ENCODE measurements at places on chromosomes 13 and 19. TPM values are rescaled to one million over a fixed set of nuclear protein-coding genes. Genes with fewer than 3 reads are reported as not detected.

PLK5 gene
- total RNA-seq: not detected

KIR3DL1 gene
- total RNA-seq: not detected

SIAH3 gene
- not detected for total RNA-seq

DHDH gene
- total RNA-seq: not detected

RXFP2 gene
- total RNA-seq: not detected

HIPK4 gene
- not detected for total RNA-seq

WDFY2 gene
- 4.7 TPM for total RNA-seq

KIR2DL4 gene
- total RNA-seq: not detected

CYP2S1 gene
- not detected for total RNA-seq

FGF22 gene
- total RNA-seq: not detected

SBK3 gene
- total RNA-seq: 0.25 TPM

POU2F2 gene
- 0.08 TPM for total RNA-seq

VSTM1 gene
- not detected for total RNA-seq

ZNF665 gene
- total RNA-seq: 2.4 TPM

ZBTB7A gene
- total RNA-seq: 23.5 TPM

MRI1 gene
- total RNA-seq: 24.0 TPM

All from fibroblast of the aortic adventitia (primary cell).